ENCODE measurements at places on chromosomes 12 and 14.

DNA sequence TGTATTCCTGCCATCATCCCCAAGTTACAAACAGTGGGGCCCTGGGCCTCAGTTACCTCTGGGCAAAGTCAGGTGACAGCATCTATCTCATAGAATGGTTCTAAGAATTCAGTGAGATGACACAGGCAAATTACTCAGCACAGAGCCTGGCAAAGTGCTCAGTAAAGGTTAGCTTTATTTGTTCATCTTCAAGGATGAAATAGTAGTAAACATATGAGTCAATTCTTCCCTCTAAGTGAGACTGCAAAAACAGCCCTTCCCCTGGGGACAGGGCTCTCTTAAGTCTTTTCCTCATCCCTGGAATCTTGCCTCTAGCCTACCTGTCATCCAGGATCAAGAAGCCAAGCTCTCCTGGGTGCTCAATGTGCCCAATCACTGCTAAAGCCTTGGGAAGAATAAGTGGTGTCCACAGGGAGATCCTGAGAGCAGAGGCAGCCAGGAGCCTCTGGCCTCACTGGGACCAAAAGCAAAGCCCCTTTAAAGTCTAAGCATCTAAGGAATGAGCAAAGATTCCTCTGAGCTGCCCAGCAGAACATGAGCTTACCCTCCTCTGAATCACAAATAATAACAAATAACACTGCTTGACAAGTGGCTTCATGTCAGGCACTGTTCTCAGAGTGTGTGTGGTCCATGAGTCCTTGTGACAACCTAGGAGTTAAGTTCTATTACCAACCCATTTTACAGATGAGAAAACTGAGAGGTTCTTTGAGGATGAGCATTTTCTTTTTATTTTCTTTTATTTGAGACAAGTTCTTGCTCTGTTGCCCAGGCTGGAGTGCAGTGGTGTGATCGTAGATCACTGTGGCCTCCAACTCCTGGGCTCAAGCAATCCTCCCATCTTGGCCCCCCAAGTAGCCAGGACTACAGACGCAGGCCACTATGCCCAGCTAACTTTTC lies 12.1 kb downstream of the NUAK1 start:
- no peak for DNase-seq

- DNase-seq, result no peak
These were observed 17.1 kb downstream of the SLC24A4 start for GRCh38 chr14:92340071-92340470.

DNA sequence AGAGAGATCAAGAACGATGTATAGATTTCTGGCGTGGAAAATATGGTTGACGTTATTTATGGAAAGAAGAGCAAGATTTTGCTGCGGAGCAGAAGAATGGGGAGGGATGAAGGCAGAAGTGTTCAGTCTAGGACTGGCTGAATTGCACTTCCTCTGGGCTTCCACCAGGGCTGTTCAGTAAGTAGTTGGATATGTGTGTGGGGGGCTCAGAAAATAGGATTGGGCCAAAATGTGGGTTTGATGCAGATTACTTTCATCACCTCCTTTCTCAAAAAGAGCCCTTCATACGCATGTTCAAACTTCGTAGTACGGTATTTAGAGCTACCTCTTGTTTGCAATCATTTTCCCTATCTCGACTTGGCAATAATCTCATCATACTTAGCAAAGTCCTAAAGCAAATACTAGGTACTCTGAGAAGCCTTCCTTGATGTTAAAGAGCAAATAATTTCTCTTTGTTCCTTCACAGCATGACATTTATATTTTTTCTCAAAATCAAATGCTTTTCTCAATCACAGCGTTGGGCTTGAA lies 349.4 kb downstream of the NELL2 start:
- DNase-seq, result no peak

- DNase-seq, result no peak
These were observed 72.1 kb downstream of the AVPR1A start for GRCh38 chr12:63078906-63079305.

GRCh38 chr12:1655225-1655788 lies 26.3 kb downstream of the WNT5B start:
- DNase-seq, result no peak

DNA sequence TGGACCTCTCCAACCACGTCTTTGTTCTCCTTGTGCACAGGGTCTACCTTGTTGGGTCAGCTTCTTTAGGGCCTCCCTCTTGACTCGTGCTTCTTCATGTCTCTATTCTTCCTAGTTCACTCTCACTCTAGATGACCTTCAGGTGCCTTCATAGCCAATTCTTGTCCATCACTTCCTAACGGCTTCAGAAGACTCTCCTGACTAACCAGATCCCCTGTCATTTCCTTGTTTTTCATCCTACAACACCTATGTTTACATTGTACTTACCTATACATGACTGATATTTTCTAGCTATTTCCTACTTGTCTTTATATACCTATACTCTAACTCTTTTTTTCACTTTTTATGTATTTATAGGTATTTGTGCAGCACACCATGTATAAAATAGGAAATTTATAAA lies 117.1 kb downstream of the RPS6KA5 start:
- no peak for DNase-seq

GRCh38 chr14:93112891-93113677 lies 2.6 kb downstream of the ITPK1 start:
- DNase-seq, result peak; percentile 67

DNA sequence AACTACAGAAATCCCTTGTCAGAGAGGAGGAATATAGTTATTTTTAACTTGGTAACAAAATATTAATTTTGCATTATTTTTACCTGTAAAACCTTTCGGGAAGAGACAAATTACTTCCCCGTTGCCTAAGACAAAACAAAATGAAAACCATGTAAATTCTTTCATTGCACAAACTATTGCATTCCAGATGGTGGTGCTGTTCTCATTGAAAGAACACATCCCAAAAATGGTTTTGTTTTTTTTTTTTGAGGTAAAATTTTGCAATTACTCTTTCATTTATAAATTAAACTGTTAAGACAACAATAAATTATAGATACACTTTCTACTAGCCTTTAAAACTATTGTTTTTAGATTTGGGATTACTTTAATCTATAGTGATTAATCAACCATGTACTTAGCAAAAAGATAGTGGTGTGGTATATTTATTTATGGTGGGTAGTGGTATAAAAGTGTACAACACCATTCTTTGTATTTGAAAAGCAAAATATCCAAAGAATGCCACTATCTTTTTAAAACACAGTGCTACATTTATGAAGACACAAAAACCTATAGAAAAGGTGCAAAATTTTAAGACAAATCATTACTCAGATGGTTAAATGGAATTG lies 115.5 kb downstream of the SLC38A1 start:
- DNase-seq, result peak; percentile 4

DNA sequence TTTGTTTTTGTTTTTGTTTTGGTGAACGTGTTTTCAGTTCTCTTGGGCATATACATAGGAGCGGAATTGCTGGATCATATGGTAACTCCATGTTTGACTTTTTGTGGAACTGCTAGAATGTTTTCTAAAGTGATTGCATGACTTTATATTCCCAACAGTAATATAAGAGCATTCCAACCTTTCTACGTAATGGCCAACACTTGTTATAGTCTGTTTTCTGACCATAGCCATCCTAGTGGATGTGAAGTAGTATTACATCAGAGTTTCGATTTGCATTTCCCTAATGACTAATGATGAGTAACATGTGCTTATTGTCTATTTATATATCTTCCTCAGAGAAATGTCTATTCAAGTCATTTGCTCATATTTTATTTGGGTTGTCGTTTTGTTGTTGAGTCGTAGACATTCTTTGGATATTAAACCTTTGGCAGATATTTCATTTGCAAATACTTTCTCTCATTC lies 268.7 kb downstream of the AEBP2 start:
- DNase-seq, result no peak

All from stimulated activated naive CD4-positive, alpha-beta T cell (primary cell).